ENCODE measurements at places on chromosomes 6 and 20.

DNA sequence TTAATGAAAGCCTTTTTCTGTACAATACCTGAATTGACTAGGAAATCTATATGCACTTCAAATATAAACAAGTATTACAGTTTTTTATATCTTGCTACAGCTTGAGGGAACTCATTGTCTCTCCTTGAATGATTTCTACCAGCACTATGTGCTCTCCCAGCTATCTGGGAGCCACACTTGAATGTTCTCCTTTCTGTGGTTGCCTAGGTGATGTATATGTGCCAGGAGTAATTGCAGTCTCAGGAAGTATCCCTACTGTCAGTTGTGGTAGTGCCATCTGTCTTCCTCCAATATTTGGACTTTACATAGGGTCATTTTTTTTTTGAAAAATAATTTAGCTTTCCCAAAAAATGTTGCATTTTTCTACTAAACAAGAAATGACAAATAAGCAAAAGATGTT is 288.0 kb upstream of the PLCB4 start:
- DNase-seq: peak; percentile 7

- DNase-seq: no peak
Observed at GRCh38 chr6:134223796-134224420, 94.0 kb downstream of the SGK1 start.

DNA sequence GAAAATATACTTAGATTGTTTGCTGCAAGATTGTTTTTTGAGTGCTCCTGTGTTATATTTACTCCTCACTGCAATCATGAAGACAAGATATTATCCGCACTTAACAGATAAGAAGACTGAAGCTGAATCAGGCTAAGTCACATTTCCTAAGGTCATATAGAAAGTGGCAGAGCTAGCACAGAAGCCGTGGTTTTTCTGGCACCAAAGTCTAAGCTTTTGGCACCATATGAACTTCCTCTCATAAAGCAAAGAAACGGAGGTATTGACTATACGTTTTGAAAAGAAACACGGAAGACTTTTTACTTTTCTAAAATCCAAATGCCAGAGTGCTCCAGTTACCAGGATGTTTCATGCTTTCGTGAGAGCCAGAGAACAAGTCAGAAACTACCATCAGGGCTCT is 9.3 kb upstream of the DTD1 start:
- no peak for DNase-seq

GRCh38 chr6:68719761-68720160 is 84.7 kb downstream of the ADGRB3 start:
- DNase-seq: no peak

DNA sequence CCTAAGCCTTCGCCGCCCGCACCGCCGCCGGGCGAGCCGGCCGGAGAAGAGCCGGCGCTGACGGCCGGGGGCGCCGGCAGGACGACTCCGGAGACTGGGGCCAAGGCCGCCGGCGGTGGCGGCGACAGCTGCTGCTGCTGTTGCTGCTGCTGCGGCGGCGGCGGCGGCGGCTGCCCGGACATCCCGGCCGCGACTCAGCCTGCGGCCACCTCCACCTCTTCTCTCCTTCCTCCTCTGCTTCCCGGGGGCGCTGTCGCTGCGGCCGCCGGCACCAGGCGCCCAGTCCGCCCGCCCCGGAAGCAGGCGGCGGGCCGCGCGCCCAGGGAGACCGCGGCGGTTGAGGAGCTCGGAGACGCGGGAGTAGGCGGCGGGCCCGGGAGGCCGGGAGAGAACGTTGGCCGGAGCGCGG is 307 bp downstream of the RANBP9 start:
- no peak for DNase-seq

DNA sequence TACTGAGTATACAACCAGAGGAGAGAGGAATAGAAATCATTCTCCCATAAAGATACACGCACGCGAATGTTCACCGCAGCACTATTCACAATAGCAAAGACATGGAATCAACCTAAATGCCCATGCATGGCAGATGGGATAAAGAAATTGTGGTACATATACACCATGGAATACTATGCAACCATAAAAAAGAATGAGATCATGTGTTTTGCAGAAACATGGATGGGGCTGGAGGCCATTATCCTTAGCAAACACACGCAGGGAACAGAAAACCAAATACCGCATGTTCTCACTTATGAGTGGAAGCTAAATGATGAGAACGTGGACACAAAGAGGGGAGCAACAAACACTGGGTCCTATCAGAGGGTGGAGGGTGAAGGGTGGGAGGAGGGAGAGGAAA is 3.4 kb downstream of the SERPINB6 start:
- DNase-seq: no peak

GRCh38 chr6:163750431-163751031 is 336.0 kb downstream of the QKI start:
- DNase-seq: no peak

GRCh38 chr6:140462453-140463311 is 1088.2 kb upstream of the CITED2 start:
- DNase-seq: peak; percentile 1

GRCh38 chr6:33772082-33772830 is 16.7 kb downstream of the LEMD2 start:
- no peak for DNase-seq

DNA sequence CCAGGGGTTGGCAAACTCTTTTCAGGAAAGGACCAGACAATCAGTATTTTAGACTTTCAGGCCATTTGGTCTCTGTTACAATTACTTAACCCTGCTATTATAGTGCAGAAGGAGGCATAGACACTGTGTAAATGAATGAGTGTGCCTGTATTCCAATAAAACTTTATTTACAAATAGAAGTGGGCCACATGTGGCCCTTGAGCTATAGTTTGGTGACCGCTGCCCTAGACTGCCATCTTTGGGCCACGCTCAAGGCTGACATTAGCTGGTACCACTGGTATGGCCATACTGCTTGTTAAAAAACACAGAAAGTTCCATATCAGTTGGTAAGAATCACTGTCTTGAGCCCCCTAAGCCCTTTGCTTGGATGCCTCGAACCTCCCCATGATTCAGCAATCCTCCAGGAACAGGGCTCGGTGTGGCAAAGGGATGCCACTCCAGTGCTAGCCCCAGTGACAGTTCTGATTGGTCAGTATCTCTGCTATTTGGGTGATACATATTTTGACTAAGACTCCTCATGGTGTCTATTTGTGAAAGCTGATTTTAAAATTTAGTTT is 23.3 kb upstream of the SNRNP48 start:
- DNase-seq: no peak

GRCh38 chr6:498795-499231 is 107.3 kb downstream of the IRF4 start:
- DNase-seq: no peak

DNA sequence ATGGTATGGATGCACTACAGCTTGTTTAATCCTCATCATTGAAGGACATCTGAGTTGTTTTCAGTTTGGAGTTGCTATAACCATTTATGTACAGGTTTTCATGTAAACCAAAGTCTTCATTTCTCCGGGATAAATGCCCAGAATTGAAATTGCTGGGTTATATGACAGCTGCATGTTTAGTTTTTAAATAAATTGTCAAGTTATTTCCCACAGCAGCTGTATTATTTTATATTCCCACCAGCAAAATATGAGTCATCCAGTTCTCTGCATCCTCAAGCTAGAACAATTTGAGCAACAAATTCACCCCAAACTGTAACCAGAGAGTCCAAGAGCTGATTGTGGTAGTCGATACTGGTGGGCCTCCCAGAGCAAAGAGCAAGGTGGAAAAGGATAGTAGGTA is 161.0 kb upstream of the PRND start:
- no peak for DNase-seq

- no peak for DNase-seq
Observed at GRCh38 chr6:20241102-20241501, 28.8 kb upstream of the MBOAT1 start.

DNA sequence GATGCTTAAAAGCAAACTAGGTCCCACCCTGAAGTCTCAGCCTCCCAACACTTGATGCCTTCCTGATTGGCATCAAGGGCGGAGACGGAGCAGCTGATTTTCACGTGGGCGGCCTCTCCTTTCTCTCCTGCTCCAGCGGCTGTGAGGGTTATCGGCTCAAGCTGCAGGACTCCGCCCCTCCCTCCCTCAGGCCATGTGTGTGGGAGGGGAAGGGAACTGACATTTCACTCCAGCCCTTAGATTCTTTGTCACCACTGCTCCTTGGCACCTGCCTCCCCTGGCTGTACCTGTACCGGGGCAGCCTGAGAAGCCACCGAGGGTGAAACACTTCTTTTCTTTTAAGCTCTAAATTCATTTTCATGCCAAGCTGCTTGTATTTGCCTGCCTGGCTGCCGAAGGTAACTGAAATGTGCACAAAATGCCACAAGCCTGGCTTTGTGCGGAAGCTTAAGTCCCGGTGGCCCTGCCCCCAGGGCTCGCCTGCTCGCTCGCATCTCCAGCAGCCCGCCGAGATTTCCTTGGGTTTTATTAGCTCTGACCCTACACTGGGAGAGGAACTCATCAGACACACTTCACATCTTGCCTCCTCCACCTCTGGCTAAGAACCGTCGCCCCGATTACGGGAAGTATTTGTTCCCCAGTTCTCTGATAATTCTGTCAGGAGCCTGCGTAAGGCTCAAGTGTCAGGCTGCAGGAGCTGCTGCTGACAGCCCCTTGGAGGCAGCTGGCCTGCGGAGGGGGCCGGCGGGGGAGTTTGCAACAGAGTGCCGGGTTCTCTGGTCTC is 9.6 kb upstream of the CPNE5 start:
- no peak for DNase-seq

DNA sequence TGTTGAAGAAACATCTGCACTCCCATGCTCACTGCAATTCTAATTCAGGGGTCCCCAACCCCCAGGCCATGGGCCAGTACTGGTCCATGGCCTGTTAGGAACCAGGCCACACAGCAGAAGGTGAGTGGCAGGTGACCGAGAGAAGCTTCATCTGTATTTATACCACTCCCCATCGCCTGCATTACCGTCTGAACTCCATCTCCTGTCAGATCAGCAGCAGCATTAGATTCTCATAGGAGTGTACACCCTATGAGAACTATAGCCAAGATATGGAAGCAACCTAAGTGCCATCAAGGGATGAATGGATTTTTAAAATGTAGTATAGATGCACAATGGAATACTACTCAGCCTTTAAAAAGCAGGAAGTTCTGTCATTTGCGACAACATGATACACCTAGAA is 53.2 kb downstream of the MBOAT1 start:
- DNase-seq: no peak

DNA sequence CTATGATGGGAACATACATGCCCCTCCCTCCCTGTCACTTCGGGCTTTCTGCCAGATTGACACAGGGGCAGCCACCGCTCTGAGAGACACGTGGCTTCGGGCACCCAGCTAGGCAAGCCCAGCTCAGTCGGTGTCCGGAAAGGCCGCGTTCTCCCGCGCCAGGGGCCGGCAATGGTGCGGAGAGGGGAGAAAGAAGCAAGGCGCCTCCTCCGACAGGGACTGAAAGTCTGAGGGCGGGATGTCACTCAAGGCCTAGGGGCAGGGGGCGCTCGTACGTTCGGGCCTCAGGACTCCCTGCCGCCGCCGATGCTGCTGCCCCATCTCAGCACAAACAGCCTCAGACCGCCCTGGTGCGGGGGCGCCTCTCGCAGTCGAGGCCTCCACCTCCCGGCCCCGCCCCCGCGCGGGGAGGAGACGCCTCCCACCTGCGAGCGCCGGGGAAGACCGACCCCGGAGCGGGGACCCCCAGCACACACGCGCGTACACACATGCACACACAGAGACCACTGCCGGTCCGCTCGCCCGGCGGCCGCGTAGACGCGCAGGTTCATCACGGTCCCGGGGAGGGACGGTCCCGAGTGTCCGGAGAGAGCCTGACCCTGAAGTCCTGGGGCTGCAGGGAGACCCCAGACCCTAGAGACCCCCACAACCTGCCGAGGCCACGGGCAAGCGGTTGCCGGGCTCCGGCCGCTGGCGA is 1.9 kb downstream of the GRM4 start:
- DNase-seq: peak; percentile 61

- no peak for DNase-seq
Observed at GRCh38 chr20:1305712-1306111, 23.2 kb downstream of the SDCBP2 start.

DNA sequence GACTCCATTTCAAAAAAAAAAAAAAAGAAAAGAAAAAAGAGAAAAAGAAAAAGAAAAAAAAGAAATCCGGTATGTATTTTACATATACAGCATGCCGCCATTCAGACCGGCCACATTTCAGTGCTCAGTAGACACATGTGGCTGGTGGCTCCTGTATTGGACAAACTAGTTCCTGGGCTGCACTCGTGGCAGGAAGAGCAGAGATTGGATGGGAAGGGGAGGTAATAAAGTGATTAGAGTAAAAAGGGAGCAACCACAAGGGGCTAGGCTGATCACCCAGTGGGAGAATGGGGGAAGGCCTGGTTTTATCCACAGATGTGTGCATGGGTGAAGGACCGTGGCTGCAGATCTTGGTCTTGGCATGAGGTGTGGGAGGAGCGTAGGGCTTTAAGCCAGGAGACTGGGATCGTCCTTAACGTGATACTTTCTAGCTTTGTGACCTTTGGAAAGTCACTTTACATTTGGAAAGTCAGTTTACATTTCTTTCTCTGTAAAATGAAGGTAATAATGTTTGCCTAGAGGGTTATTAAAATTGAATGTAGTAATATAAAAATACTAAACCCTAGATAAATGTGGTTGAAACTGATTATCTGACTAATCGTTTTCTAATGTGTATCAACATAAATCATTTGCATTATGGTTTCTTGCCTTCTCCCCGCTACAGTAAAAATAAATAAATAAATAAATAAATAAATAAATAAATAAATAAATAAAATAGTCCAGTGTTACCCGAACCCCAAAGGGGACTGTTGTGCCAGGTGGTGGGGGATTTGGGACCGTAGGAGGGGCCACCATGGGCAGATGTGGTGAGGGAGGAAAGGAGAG is 869 bp upstream of the TRIM15 start:
- no peak for DNase-seq

GRCh38 chr6:71544028-71544427 is 255.4 kb downstream of the OGFRL1 start:
- no peak for DNase-seq

- DNase-seq: no peak
Observed at GRCh38 chr6:118327237-118327636, 220.9 kb upstream of the PLN start.

DNA sequence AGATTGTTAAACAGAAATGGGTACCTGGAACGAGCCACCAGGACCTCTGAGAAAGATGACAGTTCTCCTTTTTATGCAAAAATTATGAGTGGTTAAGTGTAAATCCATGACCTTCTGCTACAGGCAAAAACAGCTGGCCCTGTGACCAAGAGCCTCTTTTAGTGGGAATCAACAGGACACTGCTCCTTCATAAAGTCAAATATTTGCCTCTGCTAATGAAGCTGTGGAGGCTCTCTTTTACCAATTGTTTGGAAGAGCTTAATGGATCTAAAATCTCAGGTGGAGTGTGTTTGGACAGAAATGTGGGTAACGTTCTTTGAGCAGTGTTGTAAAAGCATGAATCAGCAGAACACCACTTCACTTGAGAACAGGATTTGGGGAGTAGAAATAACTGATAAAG is 117.5 kb upstream of the PCSK2 start:
- DNase-seq: no peak

Data from COR-L47 (cell line).